ENCODE measurements at places on chromosomes 3 and 15.

GRCh38 chr15:27601239-27601960 lies 497.7 kb downstream of the OCA2 start:
- no peak for DNase-seq

- DNase-seq = no peak
Measured at GRCh38 chr3:107425033-107425432, 47.8 kb downstream of the CCDC54 start.

DNA sequence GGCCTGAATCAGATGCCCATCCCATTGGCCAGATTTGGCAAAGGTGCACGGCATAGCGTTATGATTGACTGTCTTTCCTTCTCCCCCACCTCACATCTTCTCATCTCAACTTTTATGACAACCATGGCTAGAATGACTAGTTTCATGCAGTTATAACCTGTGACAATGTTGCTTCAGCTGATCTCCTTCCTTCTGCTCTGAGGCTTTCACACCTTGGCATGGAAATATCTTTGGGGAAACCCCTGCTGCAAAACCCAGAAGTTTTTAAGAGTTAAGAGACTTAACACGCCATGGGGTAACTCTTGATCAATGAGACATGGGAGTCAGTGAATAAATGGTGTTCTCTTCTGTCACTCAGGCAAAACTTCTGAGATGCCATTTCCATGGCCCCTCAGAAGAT lies 290.7 kb upstream of the MDFIC2 start:
- DNase-seq = no peak

DNA sequence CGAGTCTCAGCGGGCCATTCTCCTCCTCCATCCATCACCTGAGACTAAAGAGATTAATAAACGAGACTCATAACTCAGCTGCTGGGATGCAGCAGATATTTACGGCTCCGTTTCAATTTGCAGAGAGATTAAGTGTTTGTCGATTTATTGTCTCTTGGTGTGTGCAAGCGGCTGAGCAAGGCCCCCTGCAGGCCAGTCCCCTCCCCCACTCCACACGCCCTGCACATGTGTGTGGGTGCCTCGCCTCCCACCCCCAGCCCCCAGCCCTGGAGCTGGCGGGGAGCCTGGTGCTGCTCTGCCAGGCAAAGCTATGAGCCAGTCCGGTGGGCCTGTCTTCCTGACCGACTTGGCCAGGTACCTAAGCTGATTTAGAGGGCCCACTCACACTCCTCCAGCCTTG lies 63.0 kb downstream of the CYP11A1 start:
- no peak for DNase-seq

GRCh38 chr15:60699845-60700244 lies 220.9 kb upstream of the ICE2 start:
- DNase-seq = no peak

- no peak for DNase-seq
Measured at GRCh38 chr15:93613386-93613785, 524.4 kb upstream of the RGMA start.

- DNase-seq = no peak
Measured at GRCh38 chr3:117045143-117045542, 335.6 kb downstream of the TUSC7 start.

- DNase-seq = no peak
Measured at GRCh38 chr3:148739720-148740119, 42.0 kb downstream of the AGTR1 start.

DNA sequence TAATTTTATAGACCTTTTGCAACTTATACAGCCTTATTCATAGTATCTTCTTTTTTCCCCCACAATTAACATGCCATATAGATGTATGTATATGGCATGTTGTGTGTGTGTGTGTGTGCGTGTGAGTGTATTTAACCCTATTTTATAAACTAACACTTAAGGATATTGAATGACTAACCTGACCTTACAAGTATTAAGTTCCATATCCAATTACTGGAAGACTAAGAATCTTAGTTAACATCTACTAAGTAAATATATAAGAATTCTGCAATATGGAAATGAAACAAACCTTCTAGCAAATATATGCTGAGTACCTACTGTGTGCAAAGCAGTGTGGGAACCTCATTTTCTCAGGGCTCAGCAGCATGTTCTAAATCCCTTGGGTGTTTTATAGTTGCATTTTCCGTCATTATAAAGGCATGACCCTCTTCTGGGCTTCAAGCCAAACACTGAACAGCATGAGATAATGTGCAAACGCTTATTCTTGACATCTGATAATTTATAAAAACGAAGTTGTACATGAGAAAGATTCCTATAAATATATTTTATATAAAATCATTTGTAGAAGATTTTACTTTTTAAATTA lies 105.5 kb downstream of the NLGN1 start:
- no peak for DNase-seq

DNA sequence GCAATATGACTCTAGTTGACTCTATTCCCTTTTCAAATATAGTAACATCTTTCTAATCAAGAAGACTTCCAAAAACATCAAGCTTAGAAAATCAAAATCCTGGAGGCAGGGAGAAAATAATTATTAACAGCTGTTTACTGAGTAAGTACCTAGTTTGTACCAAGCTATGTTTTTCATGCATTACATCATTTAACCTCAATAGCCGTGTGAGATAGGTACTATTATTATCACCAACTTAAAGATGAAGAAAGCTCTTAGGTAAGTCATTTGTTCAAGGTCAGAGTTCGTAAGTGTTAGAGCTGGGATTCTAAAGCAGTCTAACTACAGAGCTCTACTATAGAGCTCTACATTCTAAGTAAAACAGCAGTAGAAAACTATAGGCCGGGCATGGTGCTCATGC lies 41.6 kb downstream of the GSK3B start:
- DNase-seq = no peak

GRCh38 chr3:131174752-131175151 lies 148.1 kb downstream of the NEK11 start:
- DNase-seq = no peak

DNA sequence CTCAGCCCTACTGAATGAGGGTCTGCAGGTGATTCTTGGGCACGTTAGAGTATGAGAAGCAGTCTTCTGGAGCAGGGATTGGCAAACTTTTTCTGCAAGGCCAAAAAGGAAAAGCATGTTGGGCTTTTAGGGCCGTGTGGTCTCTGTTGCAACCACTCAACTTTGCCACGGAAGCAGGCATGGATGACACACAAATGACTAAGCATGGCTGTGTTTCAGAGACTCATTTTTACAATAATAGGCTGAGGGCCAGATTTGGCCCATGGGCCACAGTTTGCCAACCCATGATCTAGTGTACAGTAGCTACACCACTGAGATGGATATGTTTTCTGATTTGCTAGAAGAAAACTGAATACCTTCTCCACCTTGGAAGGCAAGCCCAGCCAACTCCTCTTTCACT lies 66.1 kb upstream of the PRICKLE2 start:
- DNase-seq = no peak

DNA sequence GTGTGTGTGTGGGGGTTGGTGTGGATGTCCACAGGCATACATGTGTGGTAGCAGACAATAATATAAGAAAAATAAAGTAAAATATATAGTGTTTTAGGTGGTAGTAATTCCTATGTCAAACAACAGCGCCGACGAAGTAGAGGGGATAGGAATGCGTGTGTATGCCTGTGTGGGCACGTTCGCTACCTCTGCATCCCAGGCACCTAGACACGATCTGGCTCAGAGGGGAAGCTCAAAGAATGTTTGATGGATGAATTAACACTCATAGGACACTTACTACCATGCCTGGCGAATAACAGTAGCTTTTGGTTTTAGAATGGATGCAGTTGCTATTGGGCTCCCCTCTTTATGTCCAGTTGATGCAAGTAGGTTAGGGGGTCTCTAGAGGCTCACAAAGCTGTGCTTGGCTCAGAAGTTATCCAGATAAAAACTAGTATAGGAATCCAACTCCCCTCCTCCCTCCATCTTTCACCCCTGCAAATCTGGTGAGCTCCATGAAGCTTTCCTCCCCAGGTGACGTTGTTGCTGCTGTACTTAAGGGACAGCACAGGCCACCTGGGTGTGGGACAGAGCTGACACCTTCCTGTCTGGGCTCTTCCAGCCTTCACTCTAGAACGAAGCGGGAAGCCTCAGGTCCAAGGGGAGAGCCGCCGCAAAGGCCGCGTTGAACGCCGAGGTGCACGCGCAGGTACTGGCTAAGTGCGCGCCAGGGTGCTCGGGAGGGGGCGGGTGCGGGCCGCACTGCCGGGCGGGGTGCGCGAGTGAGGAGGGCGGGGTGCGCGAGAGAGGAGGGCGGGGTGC lies 192.6 kb upstream of the LYSMD4 start:
- DNase-seq = peak; percentile 74

- no peak for DNase-seq
Measured at GRCh38 chr15:48558226-48558625, 87.3 kb downstream of the FBN1 start.

GRCh38 chr3:192026661-192027060 lies 565.7 kb downstream of the PYDC2 start:
- no peak for DNase-seq

- no peak for DNase-seq
Measured at GRCh38 chr3:65671004-65671403, 367.7 kb downstream of the MAGI1 start.

- no peak for DNase-seq
Measured at GRCh38 chr15:57555270-57555669, 36.4 kb upstream of the MYZAP start.

- DNase-seq = no peak
Measured at GRCh38 chr3:196967412-196968232, 1.0 kb downstream of the PIGZ start.

- DNase-seq = no peak
Measured at GRCh38 chr15:36067483-36068274, 511.7 kb upstream of the CDIN1 start.

- DNase-seq = peak; percentile 44
Measured at GRCh38 chr15:64067564-64068030, 21.3 kb upstream of the DAPK2 start.

DNA sequence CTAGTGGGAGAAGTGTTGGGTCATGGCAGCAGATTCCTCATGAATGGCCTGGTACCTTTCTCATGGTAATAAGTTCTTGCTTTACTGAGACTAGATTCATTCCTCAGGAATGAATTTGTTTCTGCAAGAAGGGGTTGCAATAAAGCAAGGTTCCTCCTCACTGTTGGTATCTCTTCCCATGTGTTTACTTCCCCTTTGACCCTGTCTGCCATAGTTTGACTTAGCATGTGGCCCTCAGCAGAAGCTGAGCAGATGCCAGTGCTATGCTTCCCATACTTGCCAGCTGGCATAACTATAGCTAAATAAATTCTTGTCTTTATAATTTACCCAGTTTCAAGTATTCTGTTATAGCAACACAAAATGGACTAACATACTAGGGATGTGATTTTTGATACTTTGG lies 163.6 kb upstream of the COL8A1 start:
- DNase-seq = no peak

DNA sequence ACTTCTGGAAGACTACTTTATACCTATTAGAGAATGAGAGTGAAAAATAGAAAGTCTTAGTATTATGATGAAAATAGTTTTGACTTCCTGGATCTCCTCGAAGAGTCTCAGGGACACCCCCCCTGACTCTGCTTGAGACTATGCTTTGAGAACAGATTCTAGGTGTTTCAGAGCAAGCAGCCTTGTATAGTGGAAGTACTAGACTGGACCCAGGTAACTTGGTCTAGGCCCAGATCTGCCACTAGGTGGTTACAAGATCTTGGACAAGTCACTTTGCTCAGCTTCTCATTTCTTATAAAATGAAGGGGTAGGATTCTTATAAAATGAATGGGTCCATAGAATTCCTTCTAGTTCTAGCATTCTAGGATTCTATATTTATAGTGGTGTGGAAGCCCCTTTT lies 9.1 kb downstream of the ABHD5 start:
- no peak for DNase-seq

DNA sequence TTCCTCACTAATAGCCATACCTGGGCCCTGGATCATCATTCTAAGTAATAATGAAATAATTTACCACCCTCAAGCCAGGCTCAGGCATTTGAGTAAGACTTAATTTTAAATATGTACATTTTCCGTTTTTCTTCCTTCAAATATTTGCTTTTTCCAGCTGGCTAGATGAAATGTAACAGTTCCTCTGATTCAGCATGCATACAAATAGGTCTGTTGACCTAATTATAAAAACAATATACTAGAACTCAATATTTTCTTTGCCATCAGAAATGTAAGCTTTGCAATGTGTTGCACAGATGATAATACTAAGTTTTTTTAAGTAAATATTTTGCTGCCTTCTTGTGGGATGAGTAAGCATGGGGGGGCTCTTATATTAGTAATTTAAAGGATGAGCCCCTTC lies 91.6 kb downstream of the FEZF2 start:
- no peak for DNase-seq

DNA sequence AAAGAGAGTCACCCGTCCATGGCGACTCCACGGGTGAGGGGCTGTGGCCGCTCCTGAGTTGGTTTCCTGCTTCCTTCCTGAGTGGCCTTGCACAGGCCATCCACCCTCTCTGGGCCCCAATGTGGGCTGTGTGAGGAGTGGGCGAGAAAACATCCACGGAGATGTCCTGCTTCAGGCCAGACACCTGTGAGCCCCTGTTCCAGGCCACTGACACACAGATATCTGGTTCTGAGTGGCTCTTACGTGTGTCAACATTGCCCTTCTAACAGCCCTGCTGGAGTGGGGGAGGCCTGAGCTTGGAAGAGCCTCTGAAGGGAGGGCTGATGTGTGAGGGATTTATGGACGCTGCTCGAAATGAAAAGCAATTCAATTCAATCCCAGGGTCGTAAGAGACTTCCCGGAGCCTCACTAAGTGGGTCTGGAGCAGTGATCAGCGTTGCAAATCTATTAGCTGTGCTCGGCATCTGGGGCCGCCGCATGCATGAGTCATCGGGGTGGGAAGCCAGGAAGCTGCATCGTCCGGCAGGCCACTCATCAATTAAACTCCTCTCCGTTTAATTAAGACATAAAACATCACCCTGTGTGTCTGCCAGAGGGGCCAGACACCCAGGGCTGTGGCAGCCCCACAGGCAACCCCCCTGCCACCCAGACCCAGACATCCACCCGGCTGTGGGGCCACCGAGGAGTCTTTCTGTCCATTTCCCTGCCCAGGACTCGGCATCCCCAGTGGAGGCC lies 20.0 kb upstream of the PRR23E start:
- no peak for DNase-seq

- no peak for DNase-seq
Measured at GRCh38 chr3:45739991-45740390, 50.8 kb downstream of the SACM1L start.

DNA sequence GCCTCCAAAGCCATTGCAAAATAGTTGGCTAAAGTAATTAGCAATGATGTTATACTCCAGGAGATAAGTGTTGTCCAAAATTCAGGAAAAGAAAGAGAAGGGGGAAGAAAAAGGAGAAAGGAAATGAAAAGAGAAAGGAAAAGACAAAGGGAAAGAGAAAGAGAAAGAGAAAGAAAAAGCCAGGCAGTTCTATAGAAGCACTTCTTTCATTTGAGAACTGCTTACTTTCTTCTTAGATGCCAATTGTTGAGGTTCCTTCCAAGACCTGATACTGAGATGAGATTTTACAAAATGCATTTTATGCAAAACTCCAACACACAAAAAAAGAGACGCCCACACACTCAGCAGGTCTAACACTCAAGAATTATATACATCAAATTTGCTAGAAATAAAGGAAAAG lies 298.4 kb downstream of the KCNH8 start:
- DNase-seq = no peak
